HuH-7 (cell line): ENCODE measurements at places on chromosomes 5 and 9.

DNA sequence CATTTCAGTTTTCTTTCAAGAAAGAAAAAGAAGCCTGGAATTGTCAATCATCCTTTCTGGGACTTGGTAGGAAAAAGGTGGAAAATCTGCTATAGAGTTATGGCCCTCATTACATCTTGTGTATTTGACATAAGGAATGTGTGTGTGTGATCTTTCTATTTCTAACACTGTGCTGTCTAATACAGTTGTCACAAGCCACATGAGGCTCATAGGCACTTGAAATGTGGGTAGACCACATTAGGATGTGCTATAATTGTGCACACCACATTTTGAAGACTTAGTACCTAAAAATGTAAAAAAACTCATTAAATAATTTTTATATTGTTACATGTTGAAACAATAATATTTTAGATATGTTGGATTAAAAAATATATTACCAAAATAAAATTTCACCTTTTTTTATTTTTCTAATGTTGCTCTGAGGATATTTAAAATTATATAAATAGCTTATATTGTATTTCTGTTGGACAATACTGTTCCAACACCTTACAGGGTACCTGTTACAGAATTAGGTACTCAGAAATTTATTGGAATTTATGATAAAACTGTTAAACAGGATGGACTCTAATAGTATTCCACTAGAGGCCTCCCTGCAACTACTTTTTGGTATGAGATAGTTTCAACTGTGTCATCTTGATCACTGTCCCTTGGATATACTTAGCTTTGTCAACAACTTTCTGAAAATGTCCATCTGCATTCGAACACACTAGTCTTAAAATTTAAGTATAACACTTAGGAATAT, 18.4 kb downstream of the MSANTD3 start:
- DNase-seq = no peak

DNA sequence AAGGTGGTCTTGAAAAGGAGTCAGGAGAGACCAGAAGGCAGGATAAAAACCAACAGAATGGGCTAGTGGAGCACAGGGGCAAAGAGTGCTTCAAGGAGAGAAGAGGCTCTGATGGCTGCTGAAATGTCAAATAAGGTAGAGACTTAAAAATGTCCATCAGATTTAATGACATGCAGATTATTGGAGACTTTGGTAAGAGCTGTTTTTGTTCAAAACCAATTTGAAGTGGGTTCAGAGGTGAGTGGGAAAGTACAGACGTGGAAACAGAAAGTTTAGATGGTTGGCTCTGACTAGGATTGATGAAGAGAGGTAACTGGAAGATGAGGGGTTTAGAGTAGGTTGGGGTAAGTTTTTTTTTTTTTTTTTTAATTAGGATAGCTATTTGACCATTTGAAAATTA, 14.1 kb downstream of the SLC25A46 start:
- no peak for DNase-seq

DNA sequence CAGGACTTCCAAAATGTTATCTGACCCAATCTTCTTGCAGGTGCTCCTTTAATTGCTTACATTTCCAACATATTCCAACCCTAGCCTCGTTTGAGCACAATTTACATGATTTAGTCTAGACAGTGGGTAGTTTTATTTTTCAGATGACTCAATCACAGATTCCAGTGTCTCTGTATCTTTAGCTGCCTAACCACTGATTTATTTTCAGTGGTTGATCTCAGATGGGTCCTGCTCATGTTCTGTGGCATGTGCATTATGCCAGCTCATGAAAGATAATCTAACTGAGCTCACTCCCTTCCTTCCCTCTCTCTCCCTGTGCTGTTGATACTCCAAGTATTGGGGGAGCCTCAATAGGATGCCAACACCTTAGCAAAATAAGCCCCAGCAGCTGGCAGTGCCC, 106.1 kb upstream of the ICE1 start:
- DNase-seq = no peak

GRCh38 chr5:159814805-159815585, 101.3 kb upstream of the ADRA1B start:
- no peak for DNase-seq

GRCh38 chr5:88214655-88215054, 54.0 kb downstream of the TMEM161B start:
- no peak for DNase-seq

GRCh38 chr5:177124486-177124991, 9.0 kb upstream of the NSD1 start:
- DNase-seq = no peak

- no peak for DNase-seq
These were observed 138.0 kb upstream of the IRX4 start for GRCh38 chr5:2020730-2021129.

GRCh38 chr9:92747459-92748232, 17.0 kb downstream of the BICD2 start:
- DNase-seq = no peak

GRCh38 chr9:120890320-120891244, 13.6 kb upstream of the PHF19 start:
- no peak for DNase-seq

DNA sequence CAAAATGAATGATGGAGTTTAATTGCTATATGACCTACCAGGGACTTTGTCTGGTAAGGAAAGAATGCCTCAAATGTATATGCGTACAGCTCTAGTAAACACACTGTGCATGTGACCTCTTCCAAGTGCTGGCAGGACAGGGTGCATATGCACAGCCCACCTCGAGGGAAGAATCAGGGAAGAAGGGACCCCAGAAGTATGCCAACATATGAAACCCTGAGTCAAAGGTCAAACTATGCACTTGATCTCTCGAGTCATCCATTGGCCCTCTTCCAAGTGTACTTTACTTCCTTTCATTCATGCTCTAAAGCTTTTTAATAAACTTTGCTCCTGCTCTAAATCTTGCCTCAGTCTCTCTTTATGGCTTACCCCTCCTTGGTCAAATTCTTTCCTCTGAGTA, 804.6 kb upstream of the COX7C start:
- DNase-seq = no peak

DNA sequence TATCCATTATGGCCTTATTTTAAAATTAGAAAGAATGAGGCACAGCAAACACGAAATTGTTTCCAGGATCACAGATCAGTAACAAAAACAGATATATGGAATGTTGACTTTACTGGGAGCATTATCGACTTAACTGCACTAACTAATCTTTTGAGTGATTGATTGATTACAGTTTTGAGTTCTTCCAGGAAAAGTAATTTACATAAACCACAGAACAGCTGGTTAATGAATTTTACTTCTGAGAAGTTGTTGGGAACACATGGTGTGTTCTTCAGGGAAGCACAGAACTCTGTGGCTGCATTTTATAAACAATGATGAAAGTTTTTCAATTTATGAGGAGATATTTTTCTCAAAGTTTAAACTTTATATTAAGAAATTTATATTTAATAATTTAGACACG, 802.4 kb upstream of the ACO1 start:
- no peak for DNase-seq

- no peak for DNase-seq
These were observed 2.7 kb upstream of the CARD19 start for GRCh38 chr9:93093127-93093876.

DNA sequence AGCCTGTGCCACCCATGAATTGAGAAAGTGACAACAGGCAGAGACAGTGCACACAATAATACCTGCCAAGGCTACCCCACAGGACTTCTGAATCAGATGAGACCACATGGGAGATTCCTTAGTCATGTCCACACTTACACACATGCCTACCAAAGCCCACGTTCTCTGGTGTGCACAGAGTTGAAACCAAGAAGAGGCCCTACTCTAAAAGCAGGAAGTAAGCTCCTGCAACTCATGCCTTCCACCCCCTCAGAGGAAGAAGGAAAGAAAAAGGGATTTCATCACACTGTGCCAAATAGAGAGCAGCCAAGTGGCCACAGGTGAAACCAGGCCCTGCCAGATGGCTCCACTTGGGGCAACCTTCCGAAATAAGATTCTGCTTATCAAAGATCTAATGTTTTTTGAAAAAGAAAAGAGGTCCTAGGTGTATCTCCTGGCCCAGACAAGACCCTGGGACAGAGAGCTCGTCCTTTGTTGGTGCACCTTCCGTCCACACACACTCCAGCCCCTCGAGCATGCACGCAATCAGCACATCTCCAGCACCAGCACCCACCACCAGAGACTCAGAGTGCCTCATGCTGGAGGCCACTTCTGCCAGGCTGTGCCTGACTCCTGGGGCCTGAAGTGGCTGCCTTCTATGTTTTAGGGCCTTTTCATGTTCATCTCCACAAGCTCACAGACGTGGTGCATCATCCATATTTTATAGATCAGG, 114.6 kb upstream of the SPOCK1 start:
- DNase-seq = no peak

DNA sequence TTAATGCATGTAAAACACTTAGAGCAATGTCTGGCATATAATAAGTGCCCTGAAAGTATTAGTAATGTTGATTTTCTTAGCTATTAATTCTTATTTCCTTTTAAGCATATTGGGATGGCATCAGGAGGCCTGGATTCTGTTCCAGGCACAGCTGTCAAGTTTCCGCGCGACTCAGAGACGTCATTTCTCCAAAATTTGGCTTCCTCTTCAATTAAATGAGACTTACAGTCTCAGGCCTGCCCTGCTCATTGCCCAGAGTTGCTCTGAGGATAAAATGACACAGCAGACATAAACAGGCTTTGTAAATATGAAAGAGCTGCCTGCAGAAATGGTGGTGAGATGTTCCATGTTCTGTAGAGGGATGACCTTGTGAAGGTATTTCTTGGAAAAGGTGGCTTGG, 159.8 kb upstream of the GLRA1 start:
- DNase-seq = no peak

DNA sequence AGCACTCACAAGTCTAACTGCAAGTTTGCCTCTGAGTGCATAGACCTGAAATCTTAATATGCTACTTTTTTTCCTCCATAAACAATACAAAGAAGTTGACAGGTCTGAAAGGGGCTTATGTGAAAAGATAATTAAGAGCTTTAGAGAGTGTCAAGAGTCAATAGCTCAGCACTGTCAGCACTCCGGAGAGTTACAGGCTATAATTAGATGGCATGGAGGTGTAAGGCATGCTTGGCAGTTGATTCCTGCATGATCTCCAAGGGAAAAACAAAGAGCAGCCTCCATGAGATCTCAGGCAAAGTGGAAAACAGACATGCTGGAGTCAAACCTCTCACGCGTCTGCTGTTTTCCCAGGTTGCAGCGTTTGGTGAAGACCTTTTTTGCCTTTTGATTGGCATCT, 468.7 kb downstream of the TLE4 start:
- no peak for DNase-seq

- DNase-seq = no peak
These were observed 175.5 kb downstream of the MUSK start for GRCh38 chr9:110844121-110844520.

DNA sequence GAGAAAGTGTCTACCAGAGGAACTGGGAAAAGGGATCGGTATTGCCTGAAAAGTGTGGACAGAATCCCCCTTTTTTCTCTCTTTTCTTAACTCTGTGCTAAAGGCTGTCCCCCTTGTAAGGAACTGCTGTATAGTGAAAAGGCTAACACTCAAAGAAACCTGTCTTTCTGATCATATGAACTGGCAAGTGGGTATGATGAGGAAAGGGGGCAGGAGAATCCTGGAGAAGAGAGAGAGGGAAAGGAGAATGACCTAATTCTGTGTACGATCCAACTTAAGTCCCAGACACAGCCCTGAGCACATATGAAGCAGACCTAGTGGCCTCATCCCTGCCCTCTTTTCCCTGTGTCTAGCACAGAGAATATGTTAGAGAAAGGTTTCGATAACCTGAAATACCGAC, 967 bp downstream of the ANKRD31 start:
- no peak for DNase-seq

DNA sequence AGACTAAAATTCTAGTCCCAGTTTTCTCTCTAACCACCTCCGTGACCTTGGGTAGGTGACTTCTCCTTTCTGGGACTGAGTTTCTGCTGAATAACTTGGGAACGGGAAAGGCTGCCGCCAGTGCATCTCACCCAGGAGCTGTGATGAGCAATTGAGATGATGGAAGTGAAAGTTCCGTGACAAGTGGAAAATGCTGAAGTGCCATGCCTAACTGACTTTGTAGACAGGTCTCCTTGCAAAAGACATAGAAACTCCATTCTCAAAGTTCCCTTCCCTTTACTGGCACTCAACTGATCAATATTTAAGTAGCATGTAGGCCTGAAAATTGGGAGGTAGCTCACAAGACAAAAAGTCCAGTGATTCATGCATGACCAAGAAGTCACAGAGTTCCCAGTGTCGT, 6.3 kb upstream of the ADAM19 start:
- DNase-seq = no peak

DNA sequence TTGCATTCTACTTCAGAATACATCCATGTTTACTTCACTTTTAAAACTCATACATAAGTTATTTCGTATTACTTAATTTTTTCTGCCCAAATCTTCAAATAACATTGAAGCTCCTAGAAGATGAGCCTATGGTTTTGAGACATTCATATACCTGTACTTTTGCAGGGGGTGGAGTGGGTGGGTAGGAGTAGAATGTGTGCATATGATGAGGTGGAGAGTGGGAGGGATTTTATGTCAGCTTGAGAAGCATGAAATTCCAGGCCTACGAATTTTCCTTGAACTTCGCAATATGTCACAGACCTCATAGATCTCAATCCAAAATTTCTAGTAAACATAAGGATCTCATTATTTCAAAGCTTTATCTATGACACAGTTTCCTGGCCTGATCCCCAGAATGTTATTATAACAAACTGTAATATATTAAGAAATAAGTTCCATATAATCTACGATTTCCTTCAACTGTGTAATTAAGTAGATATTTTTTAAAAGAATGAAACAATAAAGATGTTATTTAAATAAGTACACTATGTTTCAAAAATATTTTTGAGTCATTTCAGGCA, 19.7 kb upstream of the MOB3B start:
- DNase-seq = no peak

GRCh38 chr5:129746876-129747275, 1.0 kb upstream of the MINAR2 start:
- no peak for DNase-seq

GRCh38 chr5:13581914-13582313, 362.6 kb downstream of the DNAH5 start:
- no peak for DNase-seq

GRCh38 chr5:52893863-52894262, 95.3 kb upstream of the ITGA2 start:
- DNase-seq = no peak

- DNase-seq = no peak
These were observed 5.7 kb downstream of the RABGAP1 start for GRCh38 chr9:122946461-122947005.

GRCh38 chr5:160793530-160793899, 58.5 kb downstream of the ATP10B start:
- no peak for DNase-seq
